ENCODE measurements at places on chromosomes 4 and X.

DNA sequence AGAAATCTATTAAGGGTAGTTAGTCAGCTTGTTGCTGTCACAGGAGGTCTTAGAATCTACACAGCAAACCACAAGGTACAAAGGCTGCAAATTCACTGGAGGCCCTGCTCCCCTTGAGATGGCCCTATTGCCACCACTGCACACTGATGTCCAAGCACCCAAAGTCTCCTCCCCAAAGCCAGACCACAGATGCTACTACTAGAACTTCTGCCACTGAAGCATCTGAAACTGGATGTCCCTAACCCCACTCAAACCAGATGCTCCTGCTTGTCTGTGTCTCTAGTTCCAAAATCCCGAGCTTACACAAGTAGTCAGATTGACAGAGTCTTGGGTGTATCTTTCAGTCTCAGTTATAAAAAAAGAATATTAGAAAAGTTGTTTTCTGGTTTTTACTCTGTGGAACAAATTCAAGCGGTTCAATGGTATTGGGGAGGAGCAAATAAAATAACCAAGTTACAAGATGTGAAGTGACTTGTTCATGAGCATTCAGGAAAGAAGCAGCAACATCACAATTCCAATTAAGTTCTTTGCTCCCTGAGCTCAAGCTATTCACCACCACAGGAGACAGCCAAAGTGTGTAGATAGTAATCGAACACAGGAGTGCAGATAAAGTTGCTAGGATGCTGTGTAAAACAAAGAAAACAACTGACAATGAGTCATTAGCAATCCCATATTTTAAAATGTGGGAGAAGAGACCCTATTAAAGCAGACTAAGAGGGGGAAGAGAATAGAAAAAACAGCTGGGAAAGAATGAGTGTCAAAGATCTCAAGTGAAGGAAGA lies 352.3 kb downstream of the PDGFC start:
- no peak for DNase-seq

- DNase-seq = no peak
Observed at GRCh38 chr4:17763416-17763815, 18.0 kb downstream of the FAM184B start.

DNA sequence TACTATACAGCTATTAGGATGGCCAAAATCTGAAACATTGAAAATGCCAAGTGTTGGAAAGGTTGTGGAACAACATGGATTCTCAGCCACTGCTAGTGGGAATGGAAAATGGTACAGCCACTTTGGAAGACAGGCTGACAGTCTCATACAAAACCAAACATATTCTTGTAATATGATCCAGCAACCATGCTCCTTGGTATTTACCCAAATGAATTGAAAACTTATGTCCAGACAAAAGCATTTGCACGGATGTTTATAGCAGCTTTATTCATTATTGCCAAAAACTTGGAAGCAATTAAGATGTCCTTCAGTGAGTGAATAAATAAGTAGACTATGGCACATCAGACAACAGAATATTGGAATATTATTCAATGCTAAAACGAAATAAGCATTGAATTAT lies 105.8 kb upstream of the DCLK2 start:
- DNase-seq = no peak

- no peak for DNase-seq
Observed at GRCh38 chrX:19578956-19579355, 63.6 kb upstream of the MAP3K15 start.

DNA sequence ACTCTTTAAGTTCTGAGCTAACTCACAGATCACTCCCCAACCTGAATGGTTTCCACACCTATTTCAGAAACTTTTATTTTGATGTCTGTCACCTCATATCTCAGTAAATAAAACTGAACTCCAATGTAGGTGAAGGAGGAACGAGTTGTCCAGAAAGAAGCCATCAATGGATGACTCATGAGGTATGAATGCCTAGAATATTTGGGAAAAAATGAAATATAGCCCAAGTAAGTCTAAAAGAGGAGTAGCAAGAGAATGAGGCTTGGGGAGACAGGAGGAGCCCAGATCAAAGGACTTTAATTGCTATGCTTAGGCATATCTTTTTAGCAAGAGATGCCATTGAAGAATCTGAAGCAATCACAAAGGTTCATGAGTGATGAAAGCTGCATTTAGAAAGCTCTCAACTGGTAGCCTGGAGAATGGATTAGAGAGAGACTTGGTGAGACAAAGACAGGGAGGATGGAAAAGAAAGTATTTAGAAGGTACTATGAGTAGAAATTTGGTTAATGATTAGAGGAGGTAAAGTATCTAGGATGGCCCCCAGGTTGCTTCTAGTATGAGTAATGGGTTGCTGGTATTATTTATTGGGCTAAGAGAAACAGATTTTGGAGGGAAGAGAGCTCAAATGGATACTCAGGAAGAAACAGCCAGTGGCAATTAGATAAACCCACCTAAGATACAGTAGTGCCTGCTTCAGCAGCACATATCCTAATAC lies 39.4 kb downstream of the NOCT start:
- no peak for DNase-seq

DNA sequence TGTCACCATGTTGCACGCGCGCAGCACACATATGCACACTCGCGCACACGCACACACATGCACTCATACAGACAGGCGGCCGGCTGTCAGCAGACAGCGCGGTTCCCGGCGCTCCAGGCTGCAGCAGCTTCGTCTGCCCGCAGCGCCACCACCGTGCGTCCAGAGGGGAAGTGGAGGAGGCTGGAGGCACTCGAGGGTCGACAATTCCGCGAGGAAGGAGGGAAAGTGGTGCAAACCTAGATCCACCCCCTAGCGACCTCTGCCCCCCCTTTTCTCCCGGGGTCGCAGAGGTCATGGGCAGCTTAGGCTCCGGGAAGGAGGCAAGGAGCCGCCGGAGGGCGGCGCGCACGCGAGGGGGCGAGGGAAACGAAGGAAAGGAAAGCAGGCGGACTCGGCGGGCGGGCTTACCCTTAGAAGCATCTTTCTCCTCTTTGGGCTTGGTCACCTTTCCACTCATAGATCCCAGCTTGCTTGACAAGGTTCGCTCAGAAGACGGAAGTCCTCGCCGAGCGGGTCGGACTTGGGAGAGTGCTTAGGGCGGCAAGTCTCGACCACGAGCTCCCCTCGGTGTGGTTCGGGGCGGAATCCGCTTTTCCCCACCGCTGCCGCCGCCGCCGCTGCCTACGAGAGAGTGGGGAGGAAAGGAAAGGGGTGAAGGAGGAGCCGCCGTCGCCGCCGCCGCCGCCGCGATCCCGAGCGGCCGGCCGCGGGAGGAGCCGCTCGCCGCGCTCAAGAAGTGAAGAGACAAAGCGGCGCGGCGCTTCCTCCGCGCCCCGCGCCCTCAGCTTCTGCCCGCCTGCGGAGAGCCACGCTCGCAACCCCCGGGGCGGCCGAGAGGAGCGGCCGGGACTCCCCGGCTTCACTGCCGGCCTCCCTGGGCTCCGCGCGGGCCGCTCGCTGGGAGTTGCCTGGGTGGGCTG lies 326.6 kb upstream of the F9 start:
- DNase-seq = no peak

DNA sequence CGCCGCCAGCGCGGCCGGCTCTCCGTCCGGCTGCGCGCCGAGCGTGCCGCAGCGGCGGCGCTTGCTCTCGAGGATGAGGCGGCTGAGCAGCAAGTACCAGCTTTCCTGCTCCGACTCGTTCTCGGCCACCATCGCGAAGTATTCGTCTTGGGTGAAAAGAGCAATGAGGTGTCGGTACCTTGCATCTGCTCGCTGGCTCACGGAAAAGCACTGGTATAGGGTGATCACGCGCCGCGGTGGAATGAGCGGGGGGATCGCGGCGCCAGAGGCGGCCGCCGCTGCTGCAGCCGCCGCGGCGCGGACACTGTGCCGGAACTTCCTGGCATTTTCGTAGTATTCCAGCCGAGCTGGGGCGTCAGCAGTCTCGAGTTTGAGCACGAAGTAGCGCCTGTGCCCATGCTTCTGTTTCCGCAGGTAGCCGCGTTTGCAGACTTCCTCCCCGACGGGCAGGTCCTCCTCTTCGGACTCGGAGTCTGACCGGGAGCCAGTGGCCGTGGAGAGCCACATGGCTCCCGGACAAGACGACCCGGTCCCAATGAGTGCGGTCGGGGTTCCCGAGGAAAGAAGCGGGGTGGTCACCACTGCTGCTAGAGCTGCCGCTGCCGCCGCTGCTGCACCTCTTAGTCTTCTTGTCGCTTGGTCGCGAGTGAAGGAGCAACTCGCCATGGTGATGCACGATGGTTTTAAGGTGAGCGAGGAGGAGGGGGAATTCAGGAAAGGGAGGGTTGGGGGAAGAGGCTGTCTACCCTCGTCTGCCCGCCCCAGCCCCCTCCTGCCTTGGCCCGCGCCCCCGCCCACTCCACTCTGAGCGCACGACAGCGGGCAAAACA lies 469 bp downstream of the IRS4 start:
- no peak for DNase-seq

DNA sequence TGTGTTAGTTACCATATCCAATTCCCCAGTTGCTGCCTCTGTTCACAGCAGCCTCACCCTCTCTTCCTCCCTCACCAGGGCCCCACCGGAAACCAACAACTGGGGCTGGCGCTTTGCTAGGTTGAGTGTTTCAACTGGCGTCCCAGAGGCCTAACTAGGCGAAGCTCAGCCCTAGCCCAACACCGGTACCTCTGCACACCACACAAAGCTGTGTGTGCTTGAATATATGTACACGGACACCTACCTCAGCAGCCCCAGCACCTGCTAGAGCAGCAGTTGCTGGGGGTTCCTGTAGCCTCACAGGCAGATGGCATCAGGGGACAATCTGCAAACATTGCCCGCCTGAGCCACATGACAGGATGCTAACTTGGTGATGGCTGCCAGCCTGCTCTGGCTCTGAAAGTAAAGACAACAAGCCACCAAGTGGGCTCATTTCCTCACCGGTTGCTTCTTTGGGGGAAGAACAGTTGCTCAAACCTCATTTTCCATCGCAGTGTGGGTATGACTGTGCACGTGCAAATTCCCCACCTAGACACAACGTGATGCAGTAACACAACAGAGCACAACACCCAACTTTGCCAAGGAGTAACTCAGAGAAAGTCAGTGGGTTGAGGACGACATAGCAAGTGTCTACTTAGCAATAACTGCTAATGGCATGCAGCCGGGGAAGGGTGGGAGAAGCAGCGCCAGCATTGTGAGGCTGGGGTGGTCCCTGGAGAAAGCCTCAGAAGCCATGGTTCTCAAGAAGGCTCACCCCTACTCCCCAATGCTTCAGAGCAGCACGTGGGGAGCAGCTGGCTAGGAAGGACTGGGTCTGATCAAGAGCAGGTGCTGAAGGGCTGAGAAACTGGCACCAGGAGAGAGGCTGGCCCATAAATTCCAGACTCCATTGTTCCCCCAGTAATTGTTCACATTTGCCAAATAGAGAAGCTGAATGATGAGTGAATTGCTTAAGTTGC lies 139.5 kb downstream of the SH3KBP1 start:
- DNase-seq = no peak

Data from GM04504 (cell line).